HepG2 (cell line): ENCODE measurements at places on chromosomes 12 and 14. TPM values are rescaled to one million over a fixed set of nuclear protein-coding genes. Genes with fewer than 3 reads are reported as not detected.

P3H3 gene
- 7.9 and 20.5 TPM in 2 replicates for total RNA-seq

TAMALIN gene
- 7.2 and 10.9 TPM in 2 replicates for total RNA-seq

PITPNM2 gene
- total RNA-seq = 4.2 and 4.7 TPM in 2 replicates

DNA sequence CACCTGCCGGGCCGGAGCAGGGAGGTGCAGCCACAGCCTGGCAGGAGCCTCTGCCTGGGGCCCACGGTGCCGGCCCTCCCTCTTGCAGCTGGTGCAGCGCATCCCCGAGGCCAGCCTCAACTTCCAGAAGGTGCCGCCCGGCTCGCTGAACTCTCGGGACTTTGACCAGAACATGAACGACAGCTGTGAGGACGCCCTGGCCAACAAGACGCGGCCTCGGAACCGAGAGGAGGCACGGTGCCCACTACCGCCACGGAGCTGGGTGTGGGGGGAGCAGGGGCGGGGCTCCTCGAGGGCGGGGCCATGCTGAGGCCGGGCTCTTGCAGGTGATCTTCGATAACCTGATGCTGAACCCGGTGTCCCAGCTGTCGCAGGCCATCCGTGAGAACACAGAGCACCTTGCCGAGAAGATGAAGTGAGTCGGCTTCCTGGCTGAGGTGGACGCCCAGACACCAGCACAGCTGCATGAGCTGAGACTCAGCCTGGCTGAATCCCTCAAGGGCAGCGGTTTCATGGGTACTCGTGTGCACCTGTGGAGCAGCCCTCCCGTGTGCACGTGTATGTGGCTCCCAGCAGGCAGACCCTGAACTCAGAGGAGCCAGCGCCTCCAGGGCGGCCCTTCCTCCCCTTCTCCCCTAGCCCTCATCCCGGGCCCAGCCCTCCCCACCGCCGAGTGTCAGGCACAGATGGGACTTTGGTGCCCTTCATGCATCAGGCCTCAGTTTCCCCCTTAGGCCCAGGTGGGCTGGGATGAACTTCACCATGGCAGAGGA is 28.6 kb downstream of the CEP170B start:
- no peaks in the 10 kb centered on the region for H3K36me3 ChIP-seq
- no peak for DNase-seq
- H3K4me3 ChIP-seq = no peak overlapping the region
- no peaks in the 10 kb centered on the region for H3K27me3 ChIP-seq
- peaks cover 9% of the 10 kb centered on the region; the same call in 1 of the 2 replicates for H3K4me1 ChIP-seq
- no peak overlapping the region for H3K27ac ChIP-seq

- H3K4me1 ChIP-seq = peaks cover 43% of the 10 kb centered on the region
- peaks cover 5% of the 10 kb centered on the region for H3K36me3 ChIP-seq
- H3K27ac ChIP-seq = peak overlapping the region; percentile 41
- H3K4me3 ChIP-seq = no peak overlapping the region
- DNase-seq = peak; percentile 74
- H3K27me3 ChIP-seq = no peaks in the 10 kb centered on the region
Measured at GRCh38 chr12:113271853-113272561, 50.7 kb downstream of the TPCN1 start.

DNA sequence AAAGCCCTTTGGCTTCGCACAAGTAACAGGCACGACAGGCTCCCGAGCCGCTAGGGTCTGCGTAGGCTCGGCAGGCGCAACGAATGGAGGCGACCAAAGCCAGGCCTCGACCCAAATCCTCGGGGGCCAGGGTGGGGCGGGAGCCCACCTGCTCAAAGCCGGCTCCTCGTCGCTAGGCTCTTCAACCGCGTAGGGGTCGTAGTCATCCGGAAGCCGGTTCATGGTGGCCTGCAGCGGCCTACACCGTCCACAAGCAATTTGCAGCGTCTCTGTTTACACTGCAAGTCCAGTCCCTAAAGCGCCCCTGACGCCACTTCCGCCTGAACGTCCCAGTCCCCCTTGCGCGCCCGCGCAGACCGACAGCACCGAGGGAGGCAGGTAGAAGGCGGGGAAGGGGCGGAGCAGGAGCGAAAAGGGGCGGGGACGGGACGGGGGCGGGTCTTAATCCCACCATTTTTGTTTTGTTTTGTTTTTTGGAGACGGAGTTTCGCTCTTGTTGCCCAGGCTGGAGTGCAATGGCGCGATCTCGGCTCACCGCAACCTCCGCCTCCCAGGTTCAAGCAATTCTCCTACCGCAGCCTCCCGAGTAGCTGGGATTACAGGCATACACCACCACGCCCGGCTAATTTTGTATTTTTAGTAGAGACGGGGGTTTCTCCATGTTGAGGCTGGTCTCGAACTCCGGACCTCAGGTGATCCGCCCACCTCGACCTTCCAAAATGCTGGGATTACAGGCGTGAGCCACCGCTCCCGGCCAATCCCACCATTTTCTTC is at the start of gene EAPP:
TSS of gene EAPP (minus strand) at position 295 of the 774 bp plus-strand sequence. CDS start at position 222, 73 bp downstream.
- peaks cover 4% of the 10 kb centered on the region for H3K36me3 ChIP-seq
- peak; percentile 100 for DNase-seq
- H3K27me3 ChIP-seq = peaks cover 4% of the 10 kb centered on the region; the same call in 1 of the 3 replicates

- no peaks in the 10 kb centered on the region for H3K27me3 ChIP-seq
- no peak overlapping the region for H3K4me3 ChIP-seq
- no peak for DNase-seq
- no peak overlapping the region for H3K27ac ChIP-seq
Measured at GRCh38 chr12:61808856-61809255, 451.3 kb upstream of the USP15 start.

DNA sequence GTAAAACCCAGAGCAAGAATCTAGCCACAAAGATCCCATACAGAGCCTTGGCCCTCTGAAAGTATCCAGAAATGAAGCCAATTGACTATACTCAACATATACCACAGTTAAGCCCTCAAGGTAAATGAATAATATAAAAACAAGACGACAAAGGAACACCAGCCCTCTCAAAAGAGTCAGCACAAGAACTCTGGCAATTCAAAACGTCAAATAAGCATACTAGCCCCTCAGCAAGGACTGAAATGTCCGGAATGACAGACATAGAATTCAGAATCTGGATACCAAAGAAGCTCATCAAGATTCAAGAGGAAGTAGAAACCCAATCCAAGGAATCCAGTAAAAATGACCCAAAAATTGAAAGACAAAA is 49.9 kb downstream of the GTF2A1 start:
- DNase-seq = no peak
- H3K27ac ChIP-seq = peak overlapping the region; percentile 91
- peak overlapping the region; percentile 80; the same call in 1 of the 2 replicates for H3K4me3 ChIP-seq
- H3K4me1 ChIP-seq = peaks cover 24% of the 10 kb centered on the region

GRCh38 chr12:68521848-68522502 is 88.7 kb upstream of the RAP1B start:
- H3K27me3 ChIP-seq = no peaks in the 10 kb centered on the region
- DNase-seq = no peak
- H3K36me3 ChIP-seq = no peaks in the 10 kb centered on the region
- no peak overlapping the region for H3K4me3 ChIP-seq
- no peaks in the 10 kb centered on the region for H3K4me1 ChIP-seq

GRCh38 chr14:69530095-69530494 is 44.6 kb downstream of the CCDC177 start:
- no peaks in the 10 kb centered on the region for H3K36me3 ChIP-seq
- no peaks in the 10 kb centered on the region for H3K4me1 ChIP-seq
- no peak overlapping the region for H3K27ac ChIP-seq
- no peak overlapping the region for H3K4me3 ChIP-seq
- H3K27me3 ChIP-seq = peaks cover 19% of the 10 kb centered on the region; the same call in 1 of the 3 replicates

DNA sequence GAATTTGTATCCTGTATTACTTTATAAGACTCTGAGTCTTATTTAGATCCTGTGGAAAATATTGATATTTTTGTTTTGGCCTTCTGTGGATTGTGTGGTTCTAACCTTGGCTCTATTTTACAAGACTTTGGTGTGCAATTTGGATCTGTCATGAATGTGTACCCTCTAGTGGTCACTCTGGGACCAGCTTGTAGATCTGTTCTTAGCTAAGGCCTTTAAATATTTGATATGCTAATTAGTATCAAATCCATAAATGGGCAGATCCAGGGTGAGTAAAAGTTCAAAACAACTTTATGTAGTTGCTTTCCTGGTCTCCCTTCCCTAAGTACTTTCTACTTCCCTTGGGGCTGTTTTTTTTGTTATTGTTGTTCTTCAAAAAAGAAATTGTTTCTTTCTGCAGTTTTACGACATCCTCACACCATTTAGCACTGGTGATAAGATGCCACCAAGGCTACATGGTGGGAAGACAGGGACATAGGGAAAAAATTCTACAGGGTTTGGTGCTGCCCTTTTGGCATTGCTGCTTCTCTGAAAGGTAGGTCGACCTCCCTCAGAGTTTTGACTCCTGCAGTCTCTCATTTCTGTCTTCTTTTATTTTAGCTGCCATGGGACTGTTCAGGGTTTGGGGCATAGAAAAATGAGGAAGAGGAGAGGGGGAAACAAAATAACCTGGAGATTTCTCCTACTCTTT is 238.5 kb downstream of the GPHN start:
- DNase-seq = peak; percentile 12
- no peak overlapping the region for H3K27ac ChIP-seq
- H3K36me3 ChIP-seq = no peaks in the 10 kb centered on the region
- no peak overlapping the region for H3K4me3 ChIP-seq

- peaks cover 6% of the 10 kb centered on the region for H3K27me3 ChIP-seq
- no peak overlapping the region for H3K4me3 ChIP-seq
- H3K27ac ChIP-seq = no peak overlapping the region
- no peaks in the 10 kb centered on the region for H3K36me3 ChIP-seq
- DNase-seq = no peak
Measured at GRCh38 chr12:52836042-52836466, 1.9 kb upstream of the KRT79 start.

GRCh38 chr12:88052686-88053085 is 23.5 kb upstream of the C12orf50 start:
- H3K36me3 ChIP-seq = peaks cover 4% of the 10 kb centered on the region; the same call in 1 of the 2 replicates
- H3K27ac ChIP-seq = no peak overlapping the region
- no peaks in the 10 kb centered on the region for H3K4me1 ChIP-seq
